Fibroblast of skin of right biceps (primary cell): ENCODE measurements at places on chromosomes 7 and 10.

DNA sequence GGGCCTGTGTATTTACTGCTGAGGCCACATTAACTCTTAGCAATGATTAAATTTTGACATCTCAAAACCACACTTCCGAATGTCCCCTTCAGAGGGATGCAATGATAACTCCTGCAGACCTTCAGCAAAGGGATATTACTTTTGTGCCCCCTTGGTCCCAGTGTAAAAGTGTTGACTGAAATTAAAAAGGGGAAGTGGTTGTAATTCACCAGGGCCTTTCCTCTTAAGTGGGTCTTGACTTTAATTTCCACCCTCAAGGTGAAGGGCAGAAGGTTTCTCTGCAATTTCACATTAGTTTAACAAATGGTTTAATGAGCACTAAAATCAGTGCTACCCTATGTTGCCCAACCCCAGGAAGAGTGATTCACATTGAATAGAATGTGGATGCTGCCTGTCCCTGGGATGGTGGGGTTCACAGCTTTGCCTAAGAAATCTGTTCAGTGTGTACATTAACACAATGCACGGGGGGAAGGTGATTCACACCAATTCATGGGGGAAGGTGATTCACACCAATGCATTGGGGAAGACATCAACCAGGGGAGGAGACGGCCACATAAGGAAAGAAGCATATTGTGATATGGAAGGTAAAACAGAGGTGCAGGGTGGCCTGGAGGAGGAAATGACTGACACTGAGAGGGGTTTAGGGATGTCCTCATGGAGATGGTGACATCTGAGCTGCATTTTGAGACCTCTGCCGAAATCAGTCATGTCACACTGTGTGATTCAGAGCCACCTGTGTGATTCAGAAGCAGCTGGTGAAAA, 19.4 kb upstream of the TNS3 start:
- DNase-seq, result peak; percentile 97

GRCh38 chr7:150580638-150581394, 13.6 kb downstream of the GIMAP4 start:
- DNase-seq, result no peak

DNA sequence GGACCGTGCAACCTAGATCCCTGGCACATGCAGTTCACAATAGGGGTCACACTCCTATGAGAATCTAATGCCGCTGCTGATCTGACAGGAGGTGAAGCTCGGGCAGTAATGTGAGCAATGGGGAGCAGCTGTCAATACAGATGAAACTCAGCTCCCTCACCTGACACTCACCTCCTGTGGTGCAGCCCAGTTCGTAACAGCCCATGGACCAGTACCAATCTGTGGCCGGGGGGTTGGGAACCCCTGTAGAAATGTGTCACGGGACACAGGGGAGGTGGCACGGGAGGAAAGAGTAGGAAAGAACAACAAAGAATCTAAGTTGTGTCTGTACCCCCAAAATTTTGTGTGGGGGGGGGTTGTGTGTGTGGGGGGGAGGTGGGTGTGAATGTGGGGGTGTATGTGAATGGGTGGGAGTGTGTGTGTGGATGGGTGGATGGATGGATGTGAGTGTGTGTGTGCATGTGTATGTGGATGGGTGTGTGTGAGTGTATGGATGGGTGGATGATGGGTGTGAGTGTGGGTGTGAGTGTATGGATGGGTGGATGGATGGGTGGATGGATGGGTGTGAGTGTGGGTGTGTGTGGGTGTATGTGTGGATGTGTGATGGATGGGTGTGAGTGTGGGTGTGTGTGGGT, 33.1 kb downstream of the SFMBT2 start:
- no peak for DNase-seq

- no peak for DNase-seq
Observed at GRCh38 chr10:14519785-14520184, 189.1 kb upstream of the FRMD4A start.

- DNase-seq, result no peak
Observed at GRCh38 chr7:40305229-40305628, 170.4 kb downstream of the SUGCT start.

DNA sequence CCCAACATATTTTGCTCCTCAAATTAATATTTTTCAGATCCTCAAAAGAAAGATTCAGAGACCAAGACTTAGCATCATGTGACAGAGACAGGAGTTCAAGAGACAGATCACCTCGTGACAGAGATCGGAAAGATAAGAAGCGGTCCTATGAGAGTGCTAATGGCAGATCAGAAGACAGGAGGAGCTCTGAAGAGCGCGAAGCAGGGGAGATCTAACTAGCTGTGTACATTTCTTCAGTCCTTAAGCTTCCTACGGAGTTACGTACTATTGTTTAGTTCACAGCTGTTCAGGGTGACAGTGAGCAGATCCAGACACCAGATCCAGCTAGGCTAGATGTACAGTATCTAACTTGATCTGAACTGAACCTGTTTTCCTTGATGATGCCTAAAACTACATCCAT, 61.3 kb downstream of the KLRG2 start:
- no peak for DNase-seq

GRCh38 chr10:22443175-22443901, 98.0 kb downstream of the SPAG6 start:
- peak; percentile 47 for DNase-seq

- DNase-seq, result no peak
Observed at GRCh38 chr7:117006907-117007684, 53.8 kb downstream of the ST7 start.

DNA sequence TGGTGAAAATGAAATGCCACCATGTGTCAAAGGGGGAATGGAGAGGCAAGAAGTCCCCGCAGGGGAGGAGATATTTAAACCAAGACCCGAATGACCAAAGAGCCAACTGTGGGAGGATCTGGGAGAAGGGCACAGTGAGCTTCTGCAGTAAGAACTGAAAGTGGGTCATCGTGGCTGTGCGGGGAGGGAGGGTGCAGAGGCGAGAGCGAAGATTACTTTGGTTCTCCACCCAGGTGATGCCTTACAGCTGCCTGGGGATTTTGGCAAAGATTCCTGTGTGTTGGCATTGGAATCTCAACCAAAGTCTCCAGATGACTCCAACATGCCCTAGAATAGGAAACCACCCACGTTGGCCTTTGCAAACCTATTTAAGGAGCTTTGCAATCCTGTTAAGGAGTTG, 44.2 kb upstream of the ADAM12 start:
- no peak for DNase-seq

DNA sequence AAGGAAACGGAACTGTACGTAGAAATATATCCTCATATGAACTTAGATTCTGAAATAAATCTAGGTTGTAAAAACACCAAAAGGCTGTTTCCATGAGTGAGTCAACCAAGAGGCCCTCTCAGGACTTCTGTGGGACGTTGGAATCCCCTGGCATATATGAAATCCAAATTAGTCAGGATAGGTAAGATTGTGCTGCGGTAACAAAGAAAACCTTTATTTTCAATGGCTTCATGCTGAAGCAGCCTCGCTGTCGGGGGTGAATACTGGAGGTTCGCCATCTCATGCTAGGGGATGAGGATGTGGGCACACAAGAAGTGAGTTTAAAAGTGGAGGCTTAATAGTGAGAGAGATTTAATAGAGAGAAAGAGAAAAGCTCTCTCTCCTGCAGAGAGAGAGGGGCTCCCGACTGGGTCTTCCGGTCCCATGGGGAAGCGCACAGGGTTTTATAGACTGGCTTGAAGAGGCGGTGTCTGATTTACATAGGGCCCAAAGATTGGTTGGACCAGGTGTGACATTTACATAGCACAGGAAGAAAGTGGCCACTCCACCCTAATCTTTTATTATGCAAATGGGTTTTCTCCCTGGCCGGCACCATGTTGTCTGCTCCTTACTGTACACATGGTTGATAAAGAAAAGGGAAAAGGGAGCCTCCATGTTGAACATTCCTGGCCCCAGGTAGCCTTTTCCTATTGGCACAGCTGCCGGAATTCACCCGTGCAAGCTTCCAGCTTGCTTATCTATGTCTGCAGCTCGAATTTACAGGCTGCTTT, 52.3 kb upstream of the SEPHS1 start:
- no peak for DNase-seq

DNA sequence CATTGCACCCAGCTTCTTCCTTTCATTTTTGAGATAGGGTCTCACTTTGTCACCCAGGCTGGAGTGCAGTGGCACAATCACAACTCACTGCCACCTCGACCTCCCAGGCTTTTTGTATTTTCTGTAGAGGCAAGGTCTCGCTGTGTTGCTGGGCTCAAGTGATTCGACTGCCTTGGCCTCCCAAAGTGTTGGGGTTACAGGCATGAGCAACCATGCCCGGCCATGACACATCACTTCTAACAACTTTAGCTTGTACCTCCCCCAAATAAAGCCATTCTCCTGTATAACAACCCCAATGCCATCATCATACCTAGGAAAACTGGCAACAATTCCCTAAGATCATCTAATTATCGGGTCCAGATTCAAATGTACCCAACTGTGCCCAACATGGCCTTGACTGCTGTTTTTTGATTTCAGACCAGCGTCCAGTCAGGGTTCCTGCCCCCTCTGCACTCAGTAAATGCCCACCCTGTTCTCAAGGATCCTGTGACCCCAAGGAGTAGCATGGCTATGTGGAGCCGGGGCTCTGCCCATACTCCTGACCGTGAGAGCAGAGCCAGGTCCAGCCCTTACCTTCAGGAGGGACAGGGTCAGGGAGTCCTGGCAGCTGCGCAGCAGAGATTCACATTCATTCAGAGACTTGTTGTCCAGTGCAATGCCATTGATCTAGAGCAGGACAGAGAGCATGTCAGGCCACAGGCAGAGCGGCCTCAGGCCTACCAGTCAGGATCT, 102.6 kb downstream of the DLG5 start:
- no peak for DNase-seq

- DNase-seq, result no peak
Observed at GRCh38 chr7:33726582-33726981, 178.8 kb upstream of the BMPER start.

DNA sequence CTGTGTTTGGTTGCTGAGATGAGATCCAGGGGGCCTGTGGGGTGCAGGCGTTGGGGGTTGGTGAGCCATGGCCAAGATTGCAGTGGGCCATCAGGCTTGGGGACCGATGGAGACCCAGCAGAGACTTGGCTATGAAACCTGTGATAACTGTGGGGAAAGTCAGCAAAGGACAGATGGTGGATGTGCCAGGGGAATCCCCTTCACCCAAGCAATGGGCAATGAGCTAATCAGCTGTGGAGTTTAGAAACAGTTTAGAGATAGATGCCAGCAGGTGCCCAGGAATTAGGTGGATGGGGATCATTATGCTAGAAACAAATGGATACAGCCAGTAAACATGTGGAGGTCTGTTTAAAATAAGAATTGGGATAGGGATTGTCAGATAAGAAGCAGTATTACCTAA, 151.4 kb upstream of the FERD3L start:
- no peak for DNase-seq

- no peak for DNase-seq
Observed at GRCh38 chr10:124217906-124218804, 124.8 kb upstream of the CHST15 start.

DNA sequence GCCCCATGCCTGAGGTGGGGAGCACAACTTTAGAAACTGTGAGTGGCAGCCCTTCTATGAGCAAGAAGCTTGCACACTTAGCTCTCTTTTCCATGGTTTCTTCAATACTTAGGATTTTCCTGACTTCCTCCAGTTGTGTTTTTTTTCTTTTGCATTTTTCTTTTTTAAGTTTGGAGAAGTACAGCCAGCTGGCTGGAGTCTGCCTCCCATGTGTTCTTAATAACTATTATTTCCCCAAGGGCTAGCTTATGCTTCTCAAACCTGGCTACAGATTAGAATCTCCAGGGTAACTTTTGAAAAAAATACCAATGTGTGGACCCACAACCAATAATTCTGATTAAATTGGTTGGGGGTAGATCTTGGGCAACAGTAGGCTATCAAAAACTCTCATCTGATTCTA, 37.4 kb upstream of the MEOX2 start:
- no peak for DNase-seq

- no peak for DNase-seq
Observed at GRCh38 chr10:12255048-12255447, 59.1 kb downstream of the CDC123 start.

GRCh38 chr7:91228327-91228726, 35.9 kb upstream of the FZD1 start:
- peak; percentile 20 for DNase-seq

DNA sequence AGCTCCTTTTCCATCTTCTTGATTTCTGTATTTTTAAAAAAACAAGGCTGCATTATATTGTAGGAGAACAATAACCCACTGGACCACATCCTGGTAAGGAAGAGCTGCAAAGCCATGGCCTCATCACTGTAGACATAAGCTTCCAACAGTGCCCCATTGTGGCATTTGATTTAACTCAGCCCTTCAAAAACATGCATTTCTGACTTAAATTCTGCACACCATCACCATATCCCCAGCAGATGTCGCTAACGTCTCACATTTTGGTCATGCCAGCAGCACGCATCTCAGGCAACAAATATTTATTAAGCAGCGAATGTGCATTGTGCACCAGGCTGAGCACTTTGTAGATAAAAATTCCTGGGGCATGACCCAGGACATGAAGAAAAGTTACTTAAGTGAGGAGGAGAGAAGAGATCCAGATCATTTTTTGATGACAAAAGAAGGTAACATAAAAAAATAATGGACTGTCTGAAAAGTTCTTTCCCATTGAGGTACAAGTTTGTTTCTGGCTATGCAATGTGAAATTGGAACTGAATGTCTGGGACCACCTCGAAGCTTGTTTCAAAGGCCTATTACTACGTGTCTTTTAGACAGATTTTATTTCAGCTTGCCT, 164.6 kb upstream of the CDCA7L start:
- peak; percentile 74 for DNase-seq

GRCh38 chr7:152615031-152615741, 60.8 kb downstream of the XRCC2 start:
- no peak for DNase-seq

GRCh38 chr10:33735464-33735923, 401.0 kb upstream of the NRP1 start:
- DNase-seq, result no peak

DNA sequence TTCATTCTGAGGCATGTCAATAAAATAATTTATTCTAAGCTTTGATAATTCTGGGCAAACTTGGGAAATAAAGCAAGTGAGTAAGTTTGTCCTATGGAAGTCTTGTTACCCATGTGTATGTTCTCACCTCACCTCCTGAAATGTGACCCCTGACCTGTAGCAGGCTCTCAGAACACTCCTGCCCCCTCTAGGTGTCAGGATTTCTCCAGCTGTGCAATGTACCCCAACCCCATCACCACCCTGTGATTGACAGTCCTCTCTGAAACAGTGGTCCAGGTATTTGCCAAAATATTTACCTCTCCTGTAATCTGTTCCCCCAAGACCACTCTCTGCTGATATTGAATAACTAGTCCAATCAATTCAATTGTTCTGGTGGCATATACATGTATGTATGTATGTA, 122.6 kb upstream of the PTER start:
- DNase-seq, result no peak

DNA sequence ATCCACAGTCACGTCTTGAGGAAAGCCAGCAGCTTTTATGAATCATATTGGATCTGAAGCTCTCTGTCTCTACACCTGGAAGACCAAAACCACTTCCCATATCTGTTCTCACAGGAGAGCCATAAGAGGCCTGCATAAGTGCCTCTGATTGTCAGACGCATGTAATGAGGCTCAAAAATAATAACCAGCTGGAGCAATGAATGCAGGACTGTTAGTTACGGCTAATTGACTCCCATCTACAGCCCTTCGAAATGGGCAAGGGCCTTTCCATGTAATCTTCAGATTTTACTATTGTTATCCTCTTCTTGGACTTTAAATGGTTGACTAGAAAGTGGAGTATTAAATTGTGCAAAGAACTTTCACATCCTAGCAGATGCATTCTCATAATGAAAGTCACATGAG, 4.4 kb upstream of the SEMA3C start:
- DNase-seq, result no peak

GRCh38 chr7:70506434-70506833, 625.5 kb upstream of the GALNT17 start:
- peak; percentile 26 for DNase-seq

GRCh38 chr7:128347647-128348097, 4.0 kb upstream of the RBM28 start:
- peak; percentile 36 for DNase-seq

- no peak for DNase-seq
Observed at GRCh38 chr10:11608159-11609013, 3.1 kb downstream of the USP6NL start.
